KG1 (cell line): ENCODE measurements at places on chromosomes 2 and 18.

GRCh38 chr2:241112592-241112991 is 10.5 kb upstream of the MTERF4 start:
- DNase-seq = no peak

- DNase-seq = no peak
Measured at GRCh38 chr18:35605686-35606417, 24.3 kb downstream of the GALNT1 start.

DNA sequence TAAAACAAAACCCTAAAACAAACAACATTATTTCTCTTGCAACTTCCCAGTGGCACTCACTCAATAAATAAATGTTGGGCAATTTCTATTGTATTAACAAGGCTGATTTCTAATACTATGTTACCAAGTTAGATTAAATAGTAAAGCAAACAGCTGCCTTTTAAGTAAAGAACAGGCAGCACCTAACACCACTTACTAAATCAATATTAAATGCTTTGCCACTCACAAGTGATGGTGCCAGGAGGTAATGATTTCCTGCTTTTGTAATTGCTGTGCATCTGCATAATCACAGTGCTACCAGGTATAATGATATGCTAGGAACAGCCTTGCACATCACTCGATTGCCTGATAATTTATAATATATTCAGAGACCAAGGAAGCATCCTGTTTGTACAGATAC is 276.5 kb downstream of the NBAS start:
- DNase-seq = no peak

GRCh38 chr2:189302274-189302948 is 122.8 kb upstream of the COL5A2 start:
- no peak for DNase-seq

DNA sequence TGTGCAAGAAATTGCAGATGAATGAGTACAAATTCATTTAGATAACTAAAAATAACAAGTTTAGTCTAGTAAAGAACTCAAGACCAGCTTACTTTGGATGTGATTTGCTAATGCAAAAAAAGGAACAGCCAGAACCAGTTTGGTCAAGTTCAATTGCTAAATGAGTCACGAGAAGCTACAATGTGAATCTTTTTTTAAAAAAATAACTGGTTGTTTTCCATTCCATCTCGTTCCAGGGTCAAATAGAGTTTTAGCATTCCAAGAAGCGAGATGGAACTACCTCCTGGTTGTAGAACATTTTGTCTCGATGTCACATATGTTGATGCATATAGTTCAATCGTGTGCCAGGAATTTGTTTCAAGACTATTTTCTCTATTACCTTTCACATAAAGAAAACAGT is 65.0 kb upstream of the IKZF2 start:
- no peak for DNase-seq

GRCh38 chr2:232929303-232930058 is 59.4 kb downstream of the SNORC start:
- DNase-seq = no peak
